Putamen (tissue), 1 donor: ENCODE measurements at places on chromosomes 2 and 18.

DNA sequence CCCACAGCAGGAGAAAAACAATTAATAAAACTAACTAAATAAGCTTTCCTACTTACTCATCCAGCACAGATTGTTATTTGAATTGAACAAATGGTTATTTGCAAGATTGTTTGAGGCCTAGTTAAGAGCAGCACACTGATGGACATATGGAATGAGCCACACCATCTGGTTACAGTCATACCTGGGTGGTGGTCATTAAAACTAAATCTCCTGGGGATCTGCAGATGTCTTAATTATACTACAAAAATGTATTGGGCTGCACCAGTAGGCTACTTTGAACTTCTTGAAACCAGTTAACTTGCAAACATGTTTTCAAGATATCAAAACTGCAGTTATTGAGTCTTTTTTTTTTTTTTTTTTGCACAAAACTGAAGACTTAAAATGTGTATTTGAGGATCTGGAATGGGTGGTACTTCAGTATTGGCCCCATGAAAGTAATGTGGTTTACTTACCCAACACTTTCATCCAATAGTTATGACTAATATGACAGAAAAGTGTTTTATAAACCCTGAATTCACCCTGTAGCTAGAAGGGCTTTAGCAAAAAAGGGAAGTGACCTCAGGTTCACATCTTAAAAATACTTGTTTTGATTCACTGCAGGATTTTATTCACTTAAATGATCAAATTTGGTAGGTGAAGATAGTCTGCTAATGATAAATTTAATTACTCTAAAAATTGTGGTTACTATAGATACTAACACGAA lies 10.8 kb downstream of the AGFG1 start:
- DNase-seq: no peak

DNA sequence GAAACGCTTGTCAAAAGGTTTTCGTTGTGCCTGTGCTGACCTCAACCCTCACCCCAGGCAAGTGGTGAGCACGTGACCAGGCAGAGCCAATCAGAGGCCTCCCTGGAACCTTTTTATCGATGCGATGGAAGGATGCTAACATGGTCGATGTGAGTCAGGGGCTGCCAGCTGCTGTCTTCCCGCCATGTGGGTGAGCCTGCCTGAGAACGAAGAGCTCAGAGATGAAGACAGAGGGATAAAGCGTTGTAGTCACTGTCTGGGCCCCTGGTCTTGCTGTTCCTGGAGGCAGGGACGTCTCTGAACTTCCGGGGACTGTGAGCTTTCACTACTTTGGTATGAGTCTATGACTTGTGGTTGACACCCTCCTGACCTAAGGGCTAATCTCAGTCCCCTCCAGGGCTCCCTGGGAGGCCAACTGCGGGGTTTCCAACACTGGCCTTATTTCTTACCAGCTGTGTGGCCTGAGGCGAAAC lies 18.6 kb downstream of the DNMT3A start:
- no peak for DNase-seq

- no peak for DNase-seq
These were observed 136.7 kb upstream of the ZFP36L2 start for GRCh38 chr2:43363120-43363519.

DNA sequence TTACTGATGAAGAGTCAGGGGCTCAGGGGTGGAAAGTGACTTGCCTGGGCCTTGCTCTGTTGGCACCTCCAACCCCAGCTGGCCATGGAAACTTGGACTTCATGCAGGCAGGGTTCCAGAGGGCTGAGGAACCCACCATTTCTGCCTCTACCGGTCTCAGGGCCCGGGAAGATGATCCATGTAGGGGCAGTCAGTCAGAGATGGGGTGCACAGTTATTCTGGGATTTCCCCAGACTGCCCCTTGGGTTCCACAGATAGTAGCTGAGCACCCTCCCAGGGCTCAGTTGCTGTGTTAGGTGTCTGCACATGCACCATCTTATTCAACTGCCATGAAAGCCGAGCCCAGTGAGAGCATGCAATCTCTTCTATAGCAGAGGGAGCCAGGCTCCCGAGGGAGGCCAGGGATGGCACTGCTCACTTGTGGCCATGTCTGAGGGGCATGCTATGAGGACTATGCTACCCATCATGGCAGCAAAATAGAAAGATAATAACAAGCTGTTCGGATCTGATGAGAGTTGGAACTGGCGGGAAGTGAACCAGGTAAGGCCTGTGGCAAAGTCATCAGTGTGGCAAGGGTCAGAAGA lies 37.3 kb downstream of the RHOB start:
- no peak for DNase-seq

- DNase-seq: no peak
These were observed 87.5 kb upstream of the RNF152 start for GRCh38 chr18:61980355-61980754.

- DNase-seq: no peak
These were observed 43.9 kb upstream of the TACR1 start for GRCh38 chr2:75243219-75243618.

DNA sequence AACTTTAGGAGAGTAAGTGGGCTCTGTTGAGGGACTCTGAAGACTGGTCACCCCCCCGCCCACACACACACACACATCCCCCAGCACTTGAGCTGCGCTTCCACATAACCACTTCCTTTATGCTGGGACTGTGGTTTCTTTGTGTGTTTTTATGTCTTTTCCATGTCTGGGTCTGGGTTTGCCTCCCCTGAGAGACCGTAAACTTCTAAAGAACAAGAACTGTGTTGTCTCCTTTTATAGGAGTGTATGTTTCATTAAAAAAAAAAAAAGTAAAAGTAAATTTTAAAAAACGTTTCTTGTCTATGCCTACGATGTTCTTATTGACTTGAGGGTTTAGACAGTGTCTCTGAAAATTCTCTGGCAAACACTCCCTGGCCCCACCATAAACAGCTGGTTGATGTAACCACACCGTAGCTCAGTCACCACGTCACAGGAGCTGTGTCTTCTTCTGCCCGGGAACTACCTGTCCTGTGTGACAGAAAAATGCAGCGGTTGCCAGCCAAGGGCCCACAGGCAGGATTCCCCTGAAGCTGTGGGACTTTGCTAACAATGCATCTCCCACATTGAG lies 68.0 kb downstream of the KLHL29 start:
- DNase-seq: no peak

- no peak for DNase-seq
These were observed 771.5 kb downstream of the GALR1 start for GRCh38 chr18:78021196-78021595.

- no peak for DNase-seq
These were observed 157.4 kb downstream of the AFF3 start for GRCh38 chr2:99984799-99985515.

DNA sequence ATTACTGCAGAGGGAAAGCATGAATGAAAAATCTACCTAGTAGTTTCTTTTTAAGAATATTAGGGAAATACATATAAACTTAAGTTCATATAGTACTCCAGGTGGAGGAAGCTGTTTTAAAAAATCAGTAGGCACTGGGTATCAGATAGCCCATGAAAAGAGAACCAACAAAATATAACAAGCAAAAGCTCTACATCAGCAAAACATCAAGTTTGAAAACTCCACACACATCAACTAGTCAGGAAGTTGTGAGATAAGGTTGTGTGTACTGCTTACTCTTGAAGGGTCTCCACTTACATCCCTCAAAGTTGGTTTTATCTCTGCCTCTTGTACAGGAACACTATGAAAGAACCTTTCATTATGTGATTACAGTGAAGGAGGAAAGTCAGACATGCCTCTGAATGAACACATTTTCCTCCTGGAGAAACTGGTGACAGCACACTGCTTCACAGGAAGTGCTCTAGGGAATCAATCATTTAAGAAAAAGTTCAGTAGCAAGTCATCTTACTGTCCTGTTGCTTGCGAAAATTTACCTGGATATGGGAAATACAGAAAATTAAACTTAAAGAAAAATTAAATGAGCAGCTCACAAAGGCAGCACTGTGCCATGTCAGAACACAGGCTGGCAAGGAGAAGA lies 57.7 kb downstream of the THADA start:
- DNase-seq: no peak

DNA sequence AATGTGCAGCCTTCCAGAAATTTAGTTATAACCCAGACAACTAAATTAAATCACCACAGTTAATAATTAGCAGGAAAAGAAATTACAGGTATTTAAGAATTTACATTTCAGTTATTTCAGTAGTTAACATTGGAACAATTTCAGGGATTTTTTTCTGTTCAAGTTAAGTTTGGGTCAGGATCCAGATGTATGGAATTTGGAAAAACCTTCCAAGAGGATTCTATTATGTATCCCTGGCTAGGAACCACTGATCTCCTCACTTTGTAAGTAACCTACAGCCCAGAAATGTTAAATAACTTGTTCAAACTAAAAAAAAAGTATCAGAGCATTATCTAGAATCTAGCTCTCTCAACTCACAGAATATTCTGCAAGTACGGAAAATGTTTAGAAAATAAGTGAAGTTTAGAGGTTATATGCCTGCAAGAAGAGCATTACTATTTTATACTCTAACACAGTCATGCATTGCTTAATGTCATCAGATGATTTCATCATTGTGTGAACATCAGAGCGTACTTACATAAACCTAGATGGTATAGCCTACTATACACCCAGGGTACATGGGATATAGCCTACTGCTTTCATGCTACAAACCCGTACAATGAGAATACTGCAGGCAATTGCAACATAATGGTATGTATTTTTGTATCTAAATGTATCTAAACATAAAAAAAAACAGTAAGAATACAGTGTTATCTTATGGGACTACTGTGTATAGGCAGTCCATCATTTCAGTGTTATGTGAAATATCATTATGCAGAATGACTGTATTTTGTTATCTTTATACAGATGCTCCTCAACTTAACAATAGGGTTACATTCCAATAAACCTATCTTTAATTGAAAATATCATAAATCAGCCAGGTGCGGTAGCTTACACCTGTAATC lies 6.1 kb downstream of the NCKAP1 start:
- no peak for DNase-seq

GRCh38 chr2:234565842-234566619 lies 69.2 kb upstream of the ARL4C start:
- no peak for DNase-seq

DNA sequence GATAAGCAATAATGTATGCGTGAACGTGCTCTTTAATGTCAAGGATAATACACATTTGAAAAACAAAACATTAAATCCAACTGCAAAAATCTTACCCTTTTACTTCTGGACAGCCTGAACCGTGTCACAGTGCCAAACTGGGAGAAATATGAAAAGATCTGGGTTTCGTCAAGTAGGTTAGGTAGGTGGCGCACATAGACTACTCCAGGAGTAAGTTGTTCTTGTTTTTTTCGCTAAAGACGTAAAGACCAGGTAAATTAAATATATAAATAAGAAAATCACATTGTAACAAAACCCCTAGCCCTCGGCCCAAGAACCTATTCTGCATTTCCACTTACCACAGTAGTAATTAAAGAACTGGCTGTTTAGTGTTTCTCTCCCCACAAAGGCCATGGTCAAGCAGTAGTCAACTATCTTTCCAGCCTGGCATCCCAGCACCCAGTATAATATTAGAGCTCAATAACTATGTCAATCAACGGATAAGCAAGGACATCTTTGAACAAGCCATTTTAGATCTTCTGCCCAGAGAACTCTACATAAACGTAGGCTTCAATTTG lies 1.1 kb downstream of the NIFK start:
- DNase-seq: no peak

GRCh38 chr18:59446012-59446411 lies 86.9 kb upstream of the LMAN1 start:
- DNase-seq: no peak

DNA sequence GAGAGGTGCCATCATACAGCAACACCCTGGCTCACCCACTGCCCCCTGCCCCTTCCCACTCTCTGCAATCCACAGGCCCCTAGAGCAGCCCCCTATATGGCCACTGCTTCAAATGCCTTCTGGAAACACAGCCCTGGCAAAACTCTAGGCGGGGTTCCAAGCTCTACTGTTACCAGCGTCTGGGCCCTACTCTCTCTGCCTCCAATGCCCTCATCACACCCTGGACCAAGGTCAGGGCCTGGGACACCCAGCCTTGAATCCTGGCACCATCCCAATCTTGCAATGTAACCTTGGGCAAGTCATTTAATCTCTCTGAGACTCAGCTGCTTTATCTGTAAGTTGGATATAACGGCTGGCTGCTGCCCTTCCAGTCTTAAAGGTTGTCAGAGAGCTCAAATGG lies 39.2 kb upstream of the LOXHD1 start:
- DNase-seq: no peak

DNA sequence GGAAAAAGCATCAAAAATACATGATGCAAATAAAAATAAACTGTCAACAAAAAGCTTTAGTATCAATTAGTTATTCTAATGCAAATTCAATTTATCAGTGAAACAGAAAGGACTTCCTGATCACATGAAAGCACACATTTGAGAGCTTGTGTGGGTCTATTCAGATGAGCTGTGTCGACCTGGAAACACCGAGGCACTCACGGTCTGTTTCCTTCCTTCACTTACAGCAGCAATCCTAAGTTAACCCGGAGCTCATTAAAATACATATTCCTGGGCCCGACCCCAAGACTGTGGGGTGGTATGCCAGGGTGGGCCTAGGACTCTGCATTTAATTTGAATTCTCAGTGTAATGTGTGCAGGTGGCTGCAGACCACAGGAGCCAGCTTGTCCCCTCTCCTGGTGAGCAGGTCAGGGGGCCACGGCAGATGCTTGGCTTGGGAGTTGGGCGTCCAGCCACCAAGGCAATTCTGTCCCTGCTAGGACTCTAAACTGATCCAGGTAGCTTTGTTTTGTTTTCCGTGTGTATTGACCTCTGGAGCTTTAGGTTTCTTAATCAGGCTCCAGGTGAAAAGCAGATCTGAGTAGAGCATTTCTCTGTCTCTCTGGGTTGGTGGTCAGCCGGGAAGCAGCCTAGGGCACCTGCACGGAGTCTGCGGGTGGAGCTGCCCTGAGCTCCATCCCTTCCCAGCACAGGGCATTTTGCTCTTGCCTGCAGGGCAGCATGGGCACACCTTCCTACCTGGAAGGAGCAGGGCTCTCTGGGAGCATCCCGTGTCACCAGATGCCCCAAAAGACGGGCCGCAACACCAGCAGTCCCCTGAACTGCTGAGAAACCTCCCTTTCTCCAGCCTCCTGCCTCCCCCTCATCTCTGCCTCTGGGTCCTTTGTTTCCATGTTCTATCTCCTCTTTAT lies 9.0 kb downstream of the MBP start:
- DNase-seq: no peak

DNA sequence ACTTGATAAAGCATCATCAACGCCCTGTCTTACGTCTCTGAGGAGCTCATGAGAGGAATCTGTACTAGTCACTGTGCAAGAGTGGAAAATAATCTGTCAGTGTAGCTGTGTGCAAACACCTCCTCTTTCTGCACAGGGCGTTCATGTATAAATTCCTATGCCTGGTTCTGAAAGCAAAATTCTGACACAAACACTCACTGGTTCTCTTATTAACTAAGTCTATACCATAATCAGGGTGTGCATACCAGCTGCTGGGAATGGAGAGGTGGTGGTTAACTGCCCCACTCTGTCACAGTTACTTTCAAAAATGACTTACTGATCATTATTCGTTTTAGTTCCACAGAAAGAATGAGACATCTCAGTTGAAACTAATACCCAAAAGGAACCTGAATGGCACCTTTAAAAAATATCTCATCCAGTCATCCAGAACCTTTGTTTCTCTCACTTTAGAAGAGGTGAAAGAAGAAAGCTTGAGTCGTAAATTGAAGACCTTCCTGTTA lies 35.7 kb downstream of the STK39 start:
- DNase-seq: no peak
